ENCODE measurements at places on chromosomes 11 and 22.

DNA sequence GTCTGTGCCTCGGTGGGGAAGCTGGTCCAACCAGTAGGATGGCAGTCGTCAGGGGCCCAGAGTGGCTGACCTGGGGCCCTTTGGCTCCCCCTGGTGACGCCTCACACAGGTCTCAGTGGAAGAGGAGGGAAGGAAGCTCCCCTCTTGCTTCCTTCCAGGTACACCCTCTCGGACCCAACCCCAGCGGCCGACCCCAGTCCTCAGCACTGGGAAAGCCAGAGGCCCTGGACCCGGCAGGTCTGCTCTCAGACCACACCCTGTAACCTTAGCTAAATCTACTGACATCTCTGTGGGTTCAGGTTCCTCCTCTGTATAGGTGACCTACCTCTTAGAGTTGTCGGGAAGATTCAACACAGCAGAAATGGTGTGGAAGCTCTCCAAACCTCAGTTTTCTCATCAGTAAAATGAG is 3.4 kb upstream of the SCUBE1 start:
- peak; percentile 75 for DNase-seq

DNA sequence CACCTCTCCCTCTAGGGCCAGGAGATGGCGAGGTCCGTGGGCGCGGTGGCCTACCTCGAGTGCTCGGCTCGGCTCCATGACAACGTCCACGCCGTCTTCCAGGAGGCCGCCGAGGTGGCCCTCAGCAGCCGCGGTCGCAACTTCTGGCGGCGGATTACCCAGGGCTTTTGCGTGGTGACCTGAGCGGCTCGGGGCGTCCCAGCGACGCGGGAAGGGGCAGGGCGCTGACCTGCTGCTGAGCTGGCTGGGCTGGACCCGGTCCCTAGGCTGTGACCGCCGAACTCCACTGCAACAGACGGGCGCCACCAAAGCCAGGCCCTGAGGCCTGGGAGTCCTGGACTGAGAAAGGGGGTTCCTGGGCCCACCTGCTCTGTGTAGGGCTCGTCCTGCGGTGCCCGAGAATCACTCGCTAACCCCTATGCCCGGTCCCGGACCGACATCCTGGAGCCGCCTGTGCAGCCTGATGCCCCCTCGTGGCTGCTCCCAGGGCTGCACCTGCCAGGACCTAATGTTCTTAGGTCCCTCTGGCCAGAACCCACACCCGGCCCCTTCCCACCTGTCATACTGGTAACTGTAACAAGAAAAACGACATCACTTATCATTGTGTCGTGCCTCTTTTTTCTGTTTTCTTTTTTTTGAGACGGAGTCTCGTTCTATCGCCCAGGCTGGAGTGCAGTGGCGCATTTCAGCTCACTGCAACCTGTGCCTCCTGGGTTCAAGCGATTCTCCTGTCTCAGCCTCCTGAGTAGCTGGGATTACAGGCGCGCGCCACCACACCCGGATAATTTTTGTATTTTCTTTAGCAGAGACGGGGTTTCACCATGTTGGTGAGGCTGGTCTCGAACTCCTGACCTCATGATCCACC is 15.0 kb downstream of the RHOD start:
- DNase-seq = peak; percentile 90

GRCh38 chr22:29484642-29485041 is 4.6 kb downstream of the NEFH start:
- no peak for DNase-seq

- peak; percentile 60 for DNase-seq
Observed at GRCh38 chr22:46798366-46799350, 36.2 kb downstream of the TBC1D22A start.

- no peak for DNase-seq
Observed at GRCh38 chr22:22827187-22827939, 60.3 kb upstream of the IGLL5 start.

- no peak for DNase-seq
Observed at GRCh38 chr11:102014756-102015155, 32.5 kb upstream of the CFAP300 start.

DNA sequence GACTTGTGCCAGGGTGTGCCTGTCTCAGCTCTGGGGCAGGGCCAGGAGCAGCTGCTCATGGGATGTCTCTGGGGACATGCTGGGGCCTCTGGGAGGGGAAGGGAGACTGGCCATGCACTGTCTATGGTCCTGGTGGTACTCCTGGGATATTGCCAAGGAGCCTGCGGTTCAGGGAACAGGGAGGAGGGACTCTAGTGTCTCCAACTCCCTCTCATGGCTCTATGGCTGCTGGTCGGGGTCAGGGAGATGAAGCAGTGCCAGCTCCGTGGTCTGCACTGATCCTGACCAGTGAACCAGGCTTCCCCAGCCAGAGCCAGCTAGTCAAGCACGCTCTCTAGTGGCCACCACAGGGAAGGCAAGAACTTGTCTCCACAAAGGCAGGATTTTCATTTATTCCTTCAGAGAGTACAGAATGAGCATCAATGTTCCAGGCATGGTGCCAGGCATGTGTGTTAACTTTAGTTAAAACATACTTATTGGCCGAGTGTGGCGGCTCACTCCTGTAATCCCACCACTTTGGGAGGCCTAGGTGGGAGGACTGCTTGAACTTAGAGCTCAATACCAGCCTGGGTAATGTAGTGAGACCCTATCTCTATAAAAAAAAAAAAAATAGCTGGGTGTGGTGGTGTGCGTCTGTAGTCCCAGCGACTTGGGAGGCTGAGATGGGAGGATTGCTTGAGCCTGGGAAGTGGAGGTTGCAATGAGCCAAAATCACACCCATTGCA is 2.5 kb upstream of the BEST1 start:
- DNase-seq = peak; percentile 76

DNA sequence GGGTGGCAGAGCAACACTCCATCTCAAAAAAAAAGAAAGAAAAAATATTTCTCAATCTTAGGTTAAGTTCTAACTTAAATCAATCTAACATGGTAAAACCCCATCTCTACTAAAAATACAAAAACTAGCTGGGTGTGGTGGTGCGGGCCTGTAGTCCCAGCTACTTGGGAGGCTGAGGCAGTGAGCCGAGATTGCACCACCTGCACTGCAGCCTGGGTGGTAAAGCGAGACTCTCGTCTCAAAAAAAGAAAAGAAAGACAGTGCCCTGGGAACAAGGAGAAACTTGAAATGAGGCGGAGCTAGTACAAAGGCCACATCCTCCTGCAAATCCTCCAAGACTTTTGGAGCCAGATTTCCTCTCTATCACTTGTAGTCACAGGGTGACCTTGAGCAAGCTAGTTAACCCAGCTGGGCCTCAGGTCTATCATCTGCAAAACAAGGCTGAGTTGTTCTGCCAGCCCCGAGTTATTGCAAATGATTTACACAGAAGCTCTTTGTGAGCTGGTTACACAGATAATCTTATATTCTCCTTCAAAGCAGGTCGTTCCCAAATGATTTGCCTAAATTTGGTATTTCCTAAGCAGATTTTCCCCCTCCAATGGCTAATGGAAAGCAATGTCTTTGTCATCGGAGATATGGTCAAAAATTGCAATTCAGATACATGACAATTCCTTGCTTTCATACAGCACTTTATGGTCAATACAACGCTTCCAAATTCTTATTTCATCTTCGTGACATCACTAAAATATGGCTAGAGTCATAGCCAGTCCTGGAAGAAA is 1.9 kb downstream of the ANKRD54 start:
- no peak for DNase-seq

GRCh38 chr22:27778294-27779090 is 23.1 kb downstream of the MN1 start:
- DNase-seq = no peak

GRCh38 chr22:46546466-46547178 is 9.2 kb upstream of the CELSR1 start:
- no peak for DNase-seq

DNA sequence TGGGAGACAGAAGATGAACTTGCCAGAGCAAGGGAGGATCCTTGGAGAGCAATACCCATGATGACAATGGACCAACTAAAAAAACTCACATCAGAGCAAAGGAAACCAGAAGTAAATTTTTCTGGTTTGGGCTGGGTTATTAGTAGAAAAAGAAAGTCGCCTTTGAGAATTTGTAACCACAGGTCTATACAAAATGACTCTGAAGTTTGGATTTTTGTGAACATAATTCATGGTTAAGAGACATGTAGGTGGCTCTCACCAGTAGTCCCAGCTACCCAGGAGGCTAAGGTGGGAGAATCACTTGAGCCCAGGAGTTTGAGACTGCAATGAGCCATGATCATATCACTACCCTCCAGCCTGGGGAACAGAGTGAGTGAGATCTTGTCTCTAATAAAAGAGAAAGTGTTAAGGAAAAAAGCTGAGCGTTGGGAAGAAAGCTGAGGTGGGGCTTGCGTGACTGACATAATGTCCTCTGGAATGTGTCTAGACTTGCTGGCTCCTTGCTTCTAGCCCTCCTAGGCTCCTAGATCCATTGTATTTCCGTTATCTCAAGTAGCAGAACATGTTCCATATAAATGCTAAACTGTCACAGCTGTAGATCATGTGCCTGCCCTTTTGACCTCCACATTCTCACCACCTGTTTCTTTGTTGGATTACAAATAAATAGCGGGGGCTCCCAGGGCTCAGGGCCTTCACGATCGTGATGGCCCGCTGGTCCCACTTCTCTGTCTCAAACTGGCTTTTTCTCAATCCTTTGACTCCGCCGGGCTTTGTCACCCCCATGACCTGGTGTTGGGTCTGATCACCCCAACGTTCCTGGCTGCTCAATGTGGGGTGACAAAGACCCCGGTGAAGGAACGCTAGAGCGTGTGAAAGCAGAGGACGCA is 56.2 kb upstream of the SC5D start:
- peak; percentile 22 for DNase-seq

GRCh38 chr22:45323695-45324094 is 14.0 kb downstream of the FAM118A start:
- no peak for DNase-seq

DNA sequence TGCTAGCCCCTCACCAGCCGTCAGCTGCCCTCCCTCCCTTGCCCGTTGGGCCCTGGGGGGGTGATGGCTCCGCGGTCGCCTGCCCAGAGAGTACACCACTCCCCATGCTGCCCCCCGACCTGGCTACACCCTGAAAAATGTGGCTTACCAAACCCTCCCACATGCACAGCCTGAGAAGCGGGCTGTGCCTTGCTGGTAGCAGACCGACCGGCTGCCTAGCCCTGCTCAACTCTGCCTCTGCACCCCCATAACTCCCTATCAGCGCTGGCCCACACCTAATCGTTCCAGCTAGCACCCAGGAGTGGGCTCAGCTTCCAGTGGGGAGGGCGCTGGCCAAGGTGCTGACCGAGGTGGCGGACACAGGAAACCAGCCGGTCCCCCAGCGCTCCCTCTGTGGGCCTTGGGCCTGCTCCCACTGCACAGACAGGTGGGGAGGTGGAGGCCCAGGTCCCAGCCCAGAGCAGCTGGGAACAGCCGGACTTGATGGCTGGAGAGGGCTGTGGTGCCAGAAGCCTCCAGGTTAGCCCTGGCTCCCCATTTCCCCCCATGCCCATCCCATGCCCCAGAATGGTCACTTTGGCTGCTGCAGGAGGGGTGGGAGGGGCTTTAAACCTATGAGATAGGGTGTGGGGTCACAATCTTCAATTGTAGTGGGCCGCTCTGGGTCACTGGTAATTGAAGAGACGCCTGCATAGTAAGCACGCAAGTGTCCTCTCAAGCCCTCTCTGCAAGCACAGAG is 32.1 kb upstream of the PRODH start:
- no peak for DNase-seq

DNA sequence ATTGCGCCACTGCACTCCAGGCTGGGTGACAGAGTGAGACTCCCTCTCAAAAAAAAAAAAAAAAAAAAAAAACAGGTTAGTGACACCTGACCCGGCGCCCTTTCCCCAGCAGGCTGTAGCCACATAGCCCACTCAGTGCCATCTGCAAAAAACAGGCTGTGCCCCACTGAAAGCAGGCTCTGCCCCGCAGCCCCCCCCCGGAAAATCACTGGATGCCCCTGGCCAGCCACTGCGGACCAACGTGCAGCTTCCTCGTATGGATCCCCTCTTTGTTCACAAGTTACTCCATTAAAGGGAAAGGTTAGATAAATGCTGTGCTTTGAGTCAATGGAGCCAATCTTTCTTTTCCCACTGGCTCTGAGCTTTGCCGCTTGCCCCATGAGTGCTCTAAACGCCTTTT is 660.3 kb downstream of the TBC1D22A start:
- no peak for DNase-seq

DNA sequence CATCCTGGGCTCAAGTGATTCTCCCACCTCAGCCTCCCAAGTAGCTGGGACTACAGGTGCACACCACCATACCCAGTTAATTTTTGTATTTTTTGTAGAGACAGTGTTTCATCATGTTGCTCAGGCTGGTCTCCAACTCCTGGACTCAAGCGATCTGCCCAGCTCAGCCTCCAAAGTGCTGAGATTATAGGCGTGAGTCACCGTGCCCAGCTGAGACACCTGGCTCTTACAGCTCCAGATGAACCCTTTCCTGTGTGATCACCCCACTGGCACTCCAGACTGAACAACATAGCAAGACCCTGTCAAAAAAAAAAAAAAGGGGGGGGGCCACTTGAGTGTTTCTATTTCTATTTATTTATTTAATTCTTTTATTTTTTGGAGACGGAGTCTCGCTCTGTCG is 1.0 kb upstream of the ADSL start:
- DNase-seq = no peak

DNA sequence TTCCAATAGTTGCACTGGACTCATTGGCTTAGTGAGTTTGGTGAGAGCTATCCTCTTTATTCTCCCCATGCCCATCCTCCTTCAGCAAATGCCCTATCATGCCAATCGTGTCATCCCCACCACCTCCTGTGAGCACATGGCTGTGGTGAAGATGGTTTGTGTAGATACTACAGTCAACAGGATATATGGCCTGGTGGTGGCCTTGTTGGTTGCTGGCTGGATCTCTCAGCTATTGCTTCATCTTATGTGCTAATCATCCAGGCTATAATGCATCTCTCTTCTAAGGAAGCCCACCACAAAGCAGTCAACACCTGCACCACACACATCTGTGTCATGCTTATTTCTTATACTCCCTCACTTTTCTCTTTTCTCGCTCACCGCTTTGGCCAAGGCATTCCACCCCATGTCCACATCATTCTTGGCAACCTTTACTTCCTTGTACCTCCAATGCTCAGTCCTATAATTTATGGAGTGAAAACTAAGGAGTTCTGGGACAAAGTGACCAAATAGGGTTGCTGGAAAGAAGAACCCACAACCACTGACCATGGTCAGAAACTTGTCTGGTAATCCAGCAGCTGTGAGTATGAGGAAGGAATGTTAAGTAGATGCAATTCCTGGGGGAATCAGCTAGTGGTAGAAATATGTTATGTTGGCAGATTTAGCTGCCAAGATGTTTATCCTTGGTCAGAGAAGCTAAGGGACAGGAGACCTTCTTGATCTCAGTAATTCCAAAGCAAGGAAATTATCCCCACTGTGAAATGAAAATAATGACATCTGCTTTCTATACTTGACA is 16.3 kb upstream of the OR56B1 start:
- DNase-seq = no peak
